ENCODE measurements at places on chromosomes 5 and 9.

DNA sequence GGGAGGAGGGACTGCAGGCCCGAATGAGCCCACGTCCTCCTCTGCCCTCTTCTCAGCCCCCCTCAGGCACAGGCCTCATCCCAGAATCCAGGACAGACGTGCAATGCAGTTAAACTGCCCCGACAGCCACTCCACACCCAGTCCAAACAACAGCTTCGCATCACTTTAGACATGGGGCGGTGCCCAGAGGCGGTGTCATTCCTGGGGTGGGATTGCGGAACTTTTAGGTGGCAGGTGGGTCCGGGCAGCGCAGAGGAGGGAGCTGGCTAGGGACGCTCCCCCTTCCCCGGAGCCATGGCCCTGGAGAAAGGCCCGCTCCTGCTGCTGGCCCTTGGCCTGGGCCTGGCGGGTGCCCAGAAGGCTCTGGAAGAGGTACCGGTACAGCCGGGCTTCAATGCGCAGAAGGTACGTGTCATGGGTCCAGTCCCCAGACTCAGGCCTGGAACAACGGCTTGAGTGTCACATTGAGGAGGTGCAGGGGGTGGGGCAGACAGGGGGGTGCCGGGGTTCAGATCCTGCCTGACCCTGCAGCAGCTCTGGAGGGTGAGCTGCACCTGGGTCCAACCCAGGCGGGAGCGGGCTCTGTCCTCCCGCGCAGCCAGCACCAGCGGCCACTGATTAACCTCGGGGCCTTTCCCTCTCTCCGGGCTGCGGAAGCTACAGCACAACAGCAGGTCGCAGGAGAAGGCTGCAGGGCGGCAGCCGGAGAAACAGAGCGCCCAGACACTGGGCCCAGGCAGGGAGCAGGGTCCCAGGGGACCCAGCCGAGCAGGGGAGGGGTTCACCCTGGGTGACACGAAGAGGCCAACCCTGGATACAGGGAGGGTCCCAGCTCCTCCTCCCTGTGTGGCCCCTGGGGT, 25.2 kb downstream of the GLT6D1 start:
- DNase-seq, result no peak

DNA sequence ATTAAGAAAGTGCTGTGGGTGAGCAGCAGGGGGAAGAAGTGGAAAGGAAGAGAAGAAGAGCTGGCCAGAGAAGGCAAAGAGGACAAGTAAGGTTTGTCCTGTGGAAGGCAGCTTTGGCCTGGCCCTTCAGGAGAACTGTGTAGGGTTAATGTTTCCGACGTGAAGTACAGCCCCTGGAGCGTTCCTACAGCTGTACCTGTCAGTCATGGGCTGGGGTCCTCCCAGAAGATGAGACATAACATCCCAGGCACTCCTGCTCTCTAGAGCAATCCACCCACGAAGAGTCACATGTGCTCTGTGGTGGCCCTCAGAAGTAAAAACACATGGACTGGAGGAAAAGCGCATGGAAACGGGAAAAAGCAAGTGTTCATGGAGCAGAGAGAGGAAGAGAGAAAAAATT, 237.4 kb downstream of the CAAP1 start:
- no peak for DNase-seq

DNA sequence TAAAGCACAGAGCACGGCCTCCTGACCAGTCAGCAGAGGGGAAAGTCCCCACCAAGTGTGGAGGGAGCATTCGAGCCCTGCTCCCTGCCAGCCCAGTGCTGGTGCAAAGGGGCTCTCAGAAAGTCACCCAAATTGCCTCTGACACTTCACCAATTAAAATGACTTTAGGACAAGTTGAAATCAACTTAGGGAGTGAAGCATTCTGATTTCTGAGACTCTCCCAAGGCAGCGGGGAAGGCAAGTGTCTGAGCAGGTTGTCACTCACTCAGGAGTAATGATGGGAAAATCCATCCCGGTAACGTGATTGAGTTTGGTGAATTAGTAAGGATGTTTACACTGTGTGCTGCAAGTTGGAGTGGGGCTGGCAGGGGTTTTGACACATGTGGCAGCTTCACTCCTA, 73.7 kb downstream of the PCDH1 start:
- no peak for DNase-seq

- DNase-seq, result peak; percentile 76
Observed at GRCh38 chr9:102867488-102867887, 127.6 kb upstream of the CYLC2 start.

DNA sequence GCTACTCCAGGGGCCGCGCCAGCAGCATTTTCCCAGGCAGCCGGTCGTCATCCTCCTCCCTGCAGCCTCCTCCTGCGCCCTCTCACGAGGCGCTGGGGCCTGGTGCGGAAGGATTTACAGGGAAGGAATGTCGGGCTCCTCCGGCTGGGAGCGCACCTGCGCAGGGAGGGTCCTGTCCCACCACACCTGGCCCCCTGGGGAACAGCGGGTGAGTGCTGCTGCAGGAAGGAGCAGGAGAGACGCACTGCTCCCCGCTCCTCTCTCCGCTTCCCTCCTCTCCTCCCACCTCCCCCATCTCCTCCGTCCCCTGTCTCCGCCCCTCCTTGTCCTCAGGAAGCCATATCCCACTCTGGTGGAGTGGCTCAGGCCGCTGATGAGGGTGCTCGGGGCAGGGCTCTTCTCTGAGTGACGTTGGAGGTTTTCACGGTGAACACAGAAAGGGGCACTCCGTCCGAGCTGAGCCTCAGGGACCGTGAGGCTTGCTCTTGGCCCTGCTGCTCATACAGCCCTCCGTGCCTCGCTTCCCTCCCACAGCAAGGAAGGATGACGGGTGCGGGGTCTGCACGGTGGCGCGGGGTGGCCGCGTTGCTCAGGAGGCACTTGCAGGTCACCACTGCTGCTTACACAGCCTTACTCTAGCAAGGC, 31.3 kb downstream of the IRX4 start:
- no peak for DNase-seq

GRCh38 chr5:176747670-176748072, 62.7 kb upstream of the UNC5A start:
- DNase-seq, result no peak

DNA sequence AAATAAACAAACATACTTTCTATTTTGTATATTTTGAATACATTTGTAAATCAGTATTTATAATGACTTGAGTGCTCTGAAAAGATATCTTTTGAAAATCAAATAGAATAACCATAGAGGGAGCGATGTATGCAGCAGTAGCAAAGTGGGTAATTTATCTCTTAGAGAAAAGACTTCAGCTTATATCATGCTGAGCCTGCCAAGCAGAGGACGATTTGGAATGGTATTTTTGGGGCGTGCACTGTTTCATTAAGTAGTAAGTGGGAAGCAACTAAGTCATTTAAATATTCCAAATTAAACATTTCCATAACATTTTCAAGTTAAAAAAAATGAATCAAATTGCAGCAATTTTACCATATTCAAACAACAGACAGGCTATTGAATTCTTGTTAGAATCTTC, 147.6 kb downstream of the CDH10 start:
- DNase-seq, result no peak

DNA sequence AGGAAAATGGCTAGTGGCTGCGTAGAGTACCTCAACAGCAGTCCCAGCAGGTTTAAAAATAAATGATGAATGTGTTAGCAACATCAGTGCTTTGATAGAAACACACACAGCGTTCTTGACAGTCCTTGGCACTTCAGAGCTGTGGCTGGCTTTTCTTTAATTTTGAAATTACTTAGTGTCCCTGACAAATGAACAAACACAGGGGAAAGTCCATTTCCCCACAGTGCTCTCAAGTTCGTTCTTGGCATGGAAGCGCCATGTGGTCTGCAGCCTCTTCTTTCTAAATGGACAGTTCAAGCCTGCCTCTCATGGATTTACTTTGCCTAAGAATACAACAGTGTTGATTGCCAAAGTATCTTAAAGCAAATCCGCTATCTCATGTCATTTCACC, 102.2 kb downstream of the ADAMTS12 start:
- no peak for DNase-seq

GRCh38 chr9:129513282-129513681, 107.6 kb downstream of the C9orf50 start:
- DNase-seq, result no peak

GRCh38 chr5:82164977-82165713, 113.0 kb downstream of the RPS23 start:
- DNase-seq, result peak; percentile 63

GRCh38 chr5:96896276-96896675, 20.0 kb downstream of the ERAP2 start:
- DNase-seq, result no peak

GRCh38 chr9:79210541-79211243, 361.1 kb upstream of the TLE4 start:
- peak; percentile 12 for DNase-seq

DNA sequence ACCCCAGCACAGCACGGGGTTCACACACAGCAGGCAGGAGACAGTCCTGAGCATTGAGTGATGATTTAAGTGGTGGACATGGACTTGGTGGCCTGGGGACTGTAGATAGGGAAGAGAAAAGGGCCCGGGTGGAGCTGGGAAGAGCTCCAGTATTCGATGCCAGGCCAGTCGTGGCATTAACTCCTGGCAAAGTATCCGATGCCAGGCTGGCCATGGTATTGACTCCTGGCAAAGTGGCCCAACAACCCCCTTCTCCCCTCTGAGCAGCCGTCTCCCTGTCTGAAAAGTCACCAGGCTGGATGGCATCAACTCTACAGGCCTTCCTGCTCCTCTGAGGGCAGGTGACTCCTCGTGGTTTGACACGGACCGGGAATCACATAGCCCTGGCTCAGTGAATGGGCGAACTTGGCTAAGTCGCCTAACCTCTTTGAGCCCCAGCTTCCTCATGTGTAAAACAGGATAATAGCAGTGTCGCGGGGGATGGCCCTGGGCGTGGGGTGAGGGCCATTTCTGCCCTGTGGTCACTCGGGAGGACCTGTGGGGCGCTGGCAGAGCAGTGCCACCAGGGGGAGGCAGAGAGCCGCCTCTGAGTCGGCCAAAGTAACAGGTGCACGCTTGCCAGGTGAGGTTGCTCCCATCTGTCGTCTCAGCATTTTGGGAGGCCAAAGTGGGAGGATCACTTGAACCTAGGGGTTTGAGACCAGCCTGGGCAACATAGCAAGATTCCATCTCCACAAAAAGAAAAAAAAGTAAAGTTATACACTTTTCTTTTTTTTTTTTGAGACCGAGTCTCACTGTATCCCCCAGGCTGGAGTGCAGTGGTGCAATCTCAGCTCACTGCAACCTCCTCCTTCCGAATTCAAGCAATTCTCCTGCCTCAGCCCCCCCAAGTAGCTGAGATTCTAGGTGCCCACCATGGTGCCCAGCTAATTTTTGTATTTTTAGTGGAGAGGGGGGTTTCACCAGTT, 5.7 kb upstream of the SEC16A start:
- DNase-seq, result peak; percentile 30

DNA sequence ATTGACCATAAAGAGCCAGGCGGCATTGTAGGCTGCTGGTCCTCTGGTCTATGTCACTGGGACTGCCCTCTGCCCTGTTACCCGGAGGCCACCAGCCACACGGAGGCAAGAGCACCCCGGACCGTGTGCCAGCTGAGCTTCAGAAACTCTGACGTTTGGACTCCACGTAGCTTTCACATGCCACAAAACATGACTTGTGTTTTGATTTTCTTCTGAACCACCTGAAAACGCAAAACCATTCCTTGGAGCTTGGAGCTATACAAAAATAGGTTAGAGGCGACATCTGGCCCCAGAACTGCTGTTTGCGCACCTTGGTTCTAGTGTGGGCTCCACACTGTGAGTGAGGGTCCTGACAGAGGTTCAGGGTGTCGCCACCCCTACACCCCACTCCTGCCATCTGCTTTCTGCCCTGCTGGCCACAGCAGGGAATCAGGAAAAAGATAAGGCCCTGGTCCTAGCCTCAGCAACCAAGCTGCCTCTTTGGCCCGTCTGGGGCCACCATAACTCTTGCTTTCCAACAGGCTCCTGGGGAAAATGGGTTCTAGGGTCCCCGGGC, 151.3 kb upstream of the IRX2 start:
- DNase-seq, result no peak

DNA sequence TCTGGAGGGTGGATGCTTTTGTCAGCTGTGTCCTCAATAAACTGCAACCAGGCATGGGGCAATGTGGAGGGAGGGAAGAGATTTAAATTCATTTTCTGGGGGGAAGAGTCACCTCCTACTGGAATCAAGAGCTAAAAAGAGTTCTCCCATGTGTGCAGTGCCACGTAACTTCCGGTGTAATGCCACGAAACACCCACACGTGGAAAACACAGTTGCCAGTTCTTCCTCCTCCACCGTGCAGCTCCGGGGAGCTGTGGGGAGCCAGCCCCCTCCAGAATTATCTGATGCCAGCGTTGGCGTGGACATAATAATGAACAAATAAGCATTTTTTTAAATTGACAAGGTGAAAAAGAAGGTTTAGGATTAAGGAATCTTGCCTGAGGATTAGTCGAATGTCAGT, 32.1 kb upstream of the MED10 start:
- no peak for DNase-seq

DNA sequence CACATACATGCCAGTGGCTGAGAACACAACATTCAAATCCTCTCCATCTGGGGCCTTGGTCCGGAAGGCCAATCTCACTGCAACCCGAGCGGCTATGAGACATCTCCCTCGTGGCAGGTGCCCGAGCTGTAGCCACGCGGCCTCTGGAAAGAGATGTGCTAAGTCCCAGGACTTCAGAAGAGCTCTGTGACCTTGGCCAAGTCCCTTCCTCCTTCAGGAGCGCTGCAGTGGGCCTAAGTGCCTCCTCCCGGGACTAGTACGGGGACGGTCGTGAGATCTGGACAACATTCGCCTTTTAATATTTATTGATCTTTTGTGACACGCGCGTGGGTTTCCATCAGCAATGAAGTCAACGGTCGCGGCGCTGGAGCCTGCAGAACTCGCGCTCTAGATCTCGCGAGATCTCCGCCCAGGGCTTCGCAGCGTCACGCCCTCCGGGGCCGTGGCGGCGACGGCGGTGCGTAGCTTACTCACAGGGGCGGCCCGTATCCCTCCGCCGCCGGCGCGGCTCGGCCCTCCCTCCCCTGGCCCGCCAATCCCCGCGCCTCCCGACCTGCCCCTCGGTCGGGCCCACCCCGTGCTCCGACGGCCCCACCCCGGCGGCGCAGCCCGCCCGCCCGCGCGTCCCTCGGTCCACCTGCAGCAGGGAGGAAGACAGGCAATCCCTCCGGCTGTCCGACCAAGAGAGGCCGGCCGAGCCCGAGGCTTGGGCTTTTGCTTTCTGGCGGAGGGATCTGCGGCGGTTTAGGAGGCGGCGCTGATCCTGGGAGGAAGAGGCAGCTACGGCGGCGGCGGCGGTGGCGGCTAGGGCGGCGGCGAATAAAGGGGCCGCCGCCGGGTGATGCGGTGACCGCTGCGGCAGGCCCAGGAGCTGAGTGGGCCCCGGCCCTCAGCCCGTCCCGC, at the start of gene UBE2D2:
Gene UBE2D2 (plus strand): TSS at position 588 of the 903 bp plus-strand sequence. CDS start 453 bp downstream, outside the sequence.
- peak; percentile 100 for DNase-seq

GRCh38 chr9:38292480-38292879, 100.0 kb upstream of the ALDH1B1 start:
- no peak for DNase-seq

GRCh38 chr9:5951686-5952211, 61.1 kb downstream of the MLANA start:
- peak; percentile 0 for DNase-seq

- no peak for DNase-seq
Observed at GRCh38 chr9:119264165-119264564, 105.1 kb downstream of the BRINP1 start.
